ENCODE measurements at places on chromosomes 4 and X. TPM values are rescaled to one million over a fixed set of nuclear protein-coding genes. Genes with fewer than 3 reads are reported as not detected.

DNA sequence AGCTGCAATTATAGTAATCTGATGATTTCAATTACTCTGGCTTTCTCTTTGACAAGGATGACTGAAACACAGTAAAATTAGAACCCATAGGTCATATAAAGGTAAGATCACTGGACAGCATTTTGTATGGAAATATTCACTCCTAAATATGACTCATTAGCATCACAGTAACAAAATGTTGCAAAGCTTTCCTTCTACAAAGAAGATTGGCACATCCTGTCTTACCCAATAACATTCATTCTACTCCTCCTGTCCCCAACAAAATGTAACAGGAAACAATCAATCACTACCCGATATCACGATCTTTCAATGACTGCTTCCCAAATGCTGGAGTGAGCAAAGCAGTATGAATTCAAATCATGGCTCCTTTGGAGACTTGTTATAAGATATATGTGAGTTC lies 95.3 kb downstream of the FANCB start:
- DNase-seq = peak; percentile 11

- no peak for DNase-seq
Measured at GRCh38 chr4:7587433-7588405, 153.0 kb upstream of the PSAPL1 start.

DNA sequence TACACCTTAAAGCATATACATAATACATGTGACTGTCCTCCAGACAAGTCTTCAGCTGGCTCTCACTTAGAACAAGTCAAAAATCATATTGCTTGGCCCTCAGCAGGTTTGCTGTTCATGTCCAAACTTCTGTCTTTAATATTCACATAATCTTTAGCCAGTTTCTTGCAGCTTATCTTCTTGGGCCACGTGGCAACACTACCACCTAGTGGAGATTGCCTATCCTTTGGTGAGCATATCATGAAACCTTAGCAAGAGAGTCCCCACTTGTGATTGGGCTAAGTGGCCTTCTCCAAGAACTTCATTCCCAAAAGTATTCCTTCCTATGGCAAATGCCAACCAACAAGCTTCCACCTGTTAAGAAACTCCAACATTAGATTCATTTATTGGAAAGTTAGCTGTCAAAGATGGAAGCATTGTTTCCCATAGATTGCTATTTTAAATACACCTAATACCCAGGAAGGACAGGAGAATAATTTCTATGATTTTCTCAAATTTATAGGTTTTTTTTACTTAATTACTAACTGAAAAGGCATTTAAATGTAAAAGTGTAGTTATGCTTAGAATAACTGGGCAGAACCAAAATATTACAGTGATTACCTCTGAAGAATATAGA lies 231.9 kb upstream of the INTU start:
- DNase-seq = peak; percentile 67

The CT45A1 gene
- not detected for total RNA-seq

The AMTN gene
- not detected for total RNA-seq

All from cardiac muscle cell (in vitro differentiated cells and primary cell).